ENCODE measurements at places on chromosomes 12 and 14.

- DNase-seq, result no peak
Observed at GRCh38 chr14:61559641-61560201, 135.6 kb upstream of the HIF1A start.

DNA sequence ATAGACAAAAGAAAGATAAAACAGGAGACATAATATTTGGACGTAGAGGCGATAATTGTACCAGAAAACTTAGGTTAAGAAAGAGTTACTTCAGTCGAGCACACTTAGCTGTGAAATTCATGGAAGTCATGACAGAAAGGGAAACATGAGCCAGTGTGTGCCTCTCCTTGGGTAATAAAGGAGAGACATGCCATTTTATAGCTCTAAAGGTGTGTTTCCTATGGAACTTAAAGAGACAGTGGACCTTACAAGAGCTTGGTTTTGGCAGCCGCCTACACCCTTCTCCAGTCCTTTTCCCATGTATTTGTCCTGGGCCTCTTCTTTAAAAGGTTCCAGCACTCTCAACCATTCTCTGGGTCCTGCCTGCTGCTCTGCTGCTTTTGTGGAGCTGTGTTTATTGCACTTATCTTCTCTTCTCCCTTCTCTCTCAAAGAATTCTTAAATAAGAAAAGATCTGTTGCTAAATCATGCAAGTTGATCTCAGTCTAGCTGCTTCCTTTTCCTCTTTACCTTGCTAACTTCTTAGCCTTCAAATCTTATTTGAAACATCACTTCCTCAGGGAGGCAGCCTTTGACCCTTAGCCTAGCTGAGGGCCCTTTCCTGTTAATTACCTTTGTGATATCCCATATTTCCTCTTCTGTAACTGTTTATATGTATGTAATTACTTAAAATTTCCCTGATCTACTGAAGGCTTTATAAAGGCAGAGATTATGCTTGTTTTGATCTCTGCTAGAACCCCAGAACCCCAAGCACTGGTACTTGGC, 81.8 kb upstream of the EVL start:
- no peak for DNase-seq

DNA sequence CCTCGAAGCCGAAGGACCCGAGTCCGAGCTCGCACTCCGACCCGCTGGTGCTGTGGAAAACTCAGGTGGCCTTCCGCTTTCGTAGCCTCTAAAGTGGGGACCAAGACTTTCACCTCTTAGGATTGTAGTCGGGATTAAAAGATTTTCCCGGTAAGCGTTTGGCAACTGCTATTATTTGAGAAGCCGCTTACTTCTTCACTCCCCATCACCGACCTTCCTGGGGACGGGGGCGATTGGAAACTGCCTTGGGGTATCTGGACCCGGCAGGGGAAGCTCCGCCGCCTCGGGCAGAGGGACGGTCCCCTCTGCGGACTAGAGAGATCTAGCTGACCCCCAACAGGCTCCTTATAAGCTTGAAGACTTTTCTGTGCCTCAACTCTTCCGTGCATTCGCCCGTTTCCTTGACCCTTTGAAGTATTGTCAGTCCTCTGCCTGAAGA, 659 bp downstream of the TRAFD1 start:
- DNase-seq, result no peak

GRCh38 chr14:77882636-77883035, 82.7 kb downstream of the ADCK1 start:
- peak; percentile 42 for DNase-seq

DNA sequence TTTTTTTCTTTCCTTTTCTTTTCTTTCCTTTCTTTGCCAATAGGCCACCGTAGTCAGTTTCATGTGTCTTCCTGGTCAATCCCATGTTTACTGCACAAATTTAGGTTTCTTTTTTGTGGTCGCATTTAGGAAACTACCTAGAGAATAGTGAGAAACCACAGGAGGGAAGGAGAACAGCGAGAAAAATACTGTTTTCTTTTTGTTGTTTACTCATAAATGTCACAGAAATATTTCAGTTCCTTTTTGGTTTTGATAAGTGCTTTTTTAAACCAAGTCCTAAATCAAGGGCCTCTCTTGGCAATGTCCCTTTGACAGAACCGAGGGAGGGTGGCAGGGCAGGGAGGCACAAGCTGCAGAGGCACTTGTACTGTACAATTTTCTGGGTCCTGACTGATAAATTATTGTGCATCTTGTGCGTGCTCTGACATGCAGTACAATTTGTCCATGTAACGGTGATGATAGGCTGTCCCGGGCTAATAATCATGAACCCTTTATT, 326.1 kb downstream of the CACNA1C start:
- DNase-seq, result no peak

GRCh38 chr12:95582230-95583058, 31.2 kb upstream of the USP44 start:
- peak; percentile 52 for DNase-seq

- DNase-seq, result no peak
Observed at GRCh38 chr14:63478437-63478852, 64.7 kb downstream of the PPP2R5E start.

DNA sequence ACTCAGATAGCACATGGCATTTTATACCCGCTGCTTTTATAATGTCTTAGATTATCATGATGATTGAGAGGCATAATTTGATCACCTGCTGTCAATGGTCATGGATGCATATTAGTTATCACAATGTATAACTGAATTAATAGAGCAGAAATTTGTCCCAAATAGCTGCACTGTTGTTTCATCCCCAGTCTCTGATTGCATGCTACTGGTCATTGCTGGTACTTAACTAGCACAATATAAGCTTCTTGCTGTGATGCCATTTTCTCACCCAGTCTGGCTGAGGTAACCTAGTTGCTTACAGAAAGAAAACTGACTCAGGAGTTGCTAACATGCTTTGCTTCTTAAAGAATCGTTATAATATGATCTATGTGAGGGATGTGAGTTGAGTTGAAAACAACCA, 76.8 kb upstream of the PLEKHA5 start:
- no peak for DNase-seq

DNA sequence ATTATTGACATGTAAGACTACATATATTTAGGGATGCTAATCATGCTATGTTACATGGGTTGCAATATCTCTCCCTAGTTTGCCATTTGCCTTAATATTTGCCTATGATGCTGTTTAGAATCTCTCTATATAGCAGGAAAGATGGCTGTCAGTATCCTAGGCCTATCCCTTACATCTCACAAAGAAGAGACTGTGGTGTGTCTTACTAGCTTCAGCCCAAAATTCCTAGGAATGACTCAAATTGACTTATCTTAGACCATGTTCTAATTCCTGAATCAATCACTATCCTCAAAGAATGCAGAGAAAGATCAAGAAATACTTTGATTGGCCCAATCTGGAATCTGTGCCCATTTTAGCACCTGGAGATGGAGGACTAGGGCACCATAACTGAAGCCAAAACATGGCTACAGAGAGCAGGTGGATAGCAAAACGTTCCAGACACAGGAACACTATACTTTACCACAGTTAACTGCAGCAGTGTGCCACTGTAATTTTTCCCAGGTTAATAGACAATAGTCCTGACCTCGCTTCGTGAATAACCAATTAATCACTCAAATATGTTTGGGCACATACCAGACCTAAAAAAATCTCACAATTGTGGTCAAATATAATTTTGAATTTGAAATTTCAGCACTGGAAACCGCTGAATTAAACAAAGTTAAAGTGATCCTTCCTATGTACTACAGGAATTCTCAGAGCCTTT, 32.7 kb upstream of the GLIPR1 start:
- DNase-seq, result no peak

- DNase-seq, result no peak
Observed at GRCh38 chr12:100672075-100672592, 98.7 kb downstream of the GAS2L3 start.

GRCh38 chr12:4539167-4539870, 629 bp downstream of the RAD51AP1 start:
- DNase-seq, result no peak

- DNase-seq, result no peak
Observed at GRCh38 chr14:44910821-44911220, 50.9 kb downstream of the KLHL28 start.

GRCh38 chr14:96926001-96926400, 128.8 kb downstream of the VRK1 start:
- DNase-seq, result no peak

DNA sequence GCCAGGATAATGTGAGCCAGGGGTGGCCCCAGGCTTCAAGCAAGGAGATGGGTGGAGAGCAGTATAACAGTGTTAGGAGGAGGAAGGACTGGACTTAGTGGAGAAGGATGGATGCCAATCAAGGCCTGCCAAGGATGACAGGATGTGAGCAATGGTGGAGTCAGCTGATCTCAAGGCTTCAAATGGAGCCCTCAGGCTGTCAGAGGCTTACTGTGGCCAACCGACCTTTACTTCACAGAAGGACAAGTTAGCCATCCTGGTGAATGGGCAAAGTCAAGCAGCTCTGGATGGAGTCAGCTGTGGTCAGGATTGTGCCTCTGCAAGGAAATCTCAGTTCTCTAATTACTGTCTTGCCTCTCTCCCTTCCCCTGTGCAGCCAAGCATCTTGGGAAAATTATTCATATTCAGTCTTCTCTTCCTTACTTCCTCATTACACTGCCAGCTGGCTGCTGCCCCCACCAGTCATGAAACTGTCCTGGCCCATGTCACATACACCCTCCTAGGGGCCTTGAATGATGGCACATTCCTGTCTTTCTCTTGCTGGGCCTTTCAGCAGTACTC, 7.6 kb upstream of the STAT6 start:
- no peak for DNase-seq

GRCh38 chr14:94827711-94828447, 58.0 kb upstream of the GSC start:
- no peak for DNase-seq

- DNase-seq, result no peak
Observed at GRCh38 chr14:61690039-61690438, 5.3 kb upstream of the HIF1A start.

- DNase-seq, result peak; percentile 71
Observed at GRCh38 chr14:24310646-24311604, at the start of gene LTB4R. LTB4R (plus strand) TSS chr14:24311502; CDS start chr14:24315652, 4,150 bp downstream.

DNA sequence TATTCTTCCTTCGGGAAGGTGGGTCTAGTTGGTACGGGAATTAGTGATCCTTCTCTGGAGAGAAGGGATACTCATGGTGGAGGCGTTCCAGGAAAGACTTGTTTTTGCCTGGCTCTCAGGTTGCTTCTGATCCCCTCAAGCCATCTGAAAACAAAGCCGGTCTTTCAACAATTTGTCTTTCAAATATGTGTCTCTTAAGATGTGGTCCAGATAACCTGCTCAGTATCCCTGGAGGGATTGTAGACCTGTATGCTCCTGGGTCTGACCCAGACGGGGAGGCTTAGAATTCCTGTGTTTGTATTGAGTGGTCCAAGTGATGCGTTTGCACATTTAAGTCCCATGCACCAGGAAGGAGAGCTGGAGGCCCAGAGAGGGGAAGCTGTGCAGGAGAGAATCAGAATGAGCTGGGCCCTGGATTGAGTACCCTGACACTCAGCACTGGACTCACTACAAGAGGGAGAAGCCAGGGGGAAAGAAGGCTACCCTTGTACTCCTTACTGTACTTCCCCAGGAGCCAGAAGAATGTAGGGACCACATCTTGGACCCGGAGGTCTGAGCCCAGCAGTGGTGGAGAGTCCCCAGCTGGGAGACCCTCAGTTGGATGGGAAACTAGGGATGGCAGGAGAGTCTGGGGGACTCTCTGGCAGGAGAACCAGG, 40.4 kb downstream of the ERH start:
- DNase-seq, result no peak

- no peak for DNase-seq
Observed at GRCh38 chr12:132429946-132430643, 59.9 kb upstream of the FBRSL1 start.

DNA sequence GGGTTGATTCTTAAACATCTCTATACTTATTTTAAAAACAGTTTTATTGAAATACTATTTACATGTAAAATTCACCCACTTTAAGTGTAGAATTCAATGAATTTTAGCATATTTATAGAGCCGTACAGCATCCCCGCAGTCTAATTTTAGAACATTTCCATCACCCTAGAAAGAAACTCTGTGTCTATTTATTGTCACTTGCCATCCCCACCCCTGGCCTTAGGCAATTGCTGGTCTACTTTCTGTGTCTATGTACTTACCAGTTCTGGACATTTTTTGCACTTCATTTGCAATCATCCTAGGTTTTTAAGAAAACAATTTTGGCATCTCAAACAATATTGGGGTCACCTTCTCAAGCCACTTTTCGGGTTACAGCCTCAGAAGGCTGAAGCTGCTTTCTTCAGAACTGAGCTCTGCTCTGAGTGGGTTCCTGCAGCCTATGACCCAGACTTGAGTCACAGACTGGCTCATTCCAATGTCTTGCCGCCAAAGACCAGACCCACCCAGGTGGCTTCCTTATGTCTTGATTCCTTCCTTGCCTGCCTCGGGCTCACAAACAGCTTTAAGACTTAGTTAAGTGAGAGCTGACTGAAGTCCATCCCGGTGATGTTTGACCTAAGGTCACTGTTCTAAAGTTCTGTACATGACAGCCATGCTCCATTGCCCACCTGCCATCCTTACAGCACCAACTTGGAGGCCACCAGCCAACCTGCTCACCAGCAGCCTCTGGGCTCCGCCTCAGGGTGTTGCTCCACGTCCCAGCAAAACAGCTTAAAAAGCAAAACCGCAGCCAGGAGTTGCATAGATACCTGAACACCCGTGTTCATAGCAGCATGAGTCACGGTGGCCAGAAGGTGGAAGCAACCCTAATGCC, 131.5 kb downstream of the CHST11 start:
- DNase-seq, result peak; percentile 83

DNA sequence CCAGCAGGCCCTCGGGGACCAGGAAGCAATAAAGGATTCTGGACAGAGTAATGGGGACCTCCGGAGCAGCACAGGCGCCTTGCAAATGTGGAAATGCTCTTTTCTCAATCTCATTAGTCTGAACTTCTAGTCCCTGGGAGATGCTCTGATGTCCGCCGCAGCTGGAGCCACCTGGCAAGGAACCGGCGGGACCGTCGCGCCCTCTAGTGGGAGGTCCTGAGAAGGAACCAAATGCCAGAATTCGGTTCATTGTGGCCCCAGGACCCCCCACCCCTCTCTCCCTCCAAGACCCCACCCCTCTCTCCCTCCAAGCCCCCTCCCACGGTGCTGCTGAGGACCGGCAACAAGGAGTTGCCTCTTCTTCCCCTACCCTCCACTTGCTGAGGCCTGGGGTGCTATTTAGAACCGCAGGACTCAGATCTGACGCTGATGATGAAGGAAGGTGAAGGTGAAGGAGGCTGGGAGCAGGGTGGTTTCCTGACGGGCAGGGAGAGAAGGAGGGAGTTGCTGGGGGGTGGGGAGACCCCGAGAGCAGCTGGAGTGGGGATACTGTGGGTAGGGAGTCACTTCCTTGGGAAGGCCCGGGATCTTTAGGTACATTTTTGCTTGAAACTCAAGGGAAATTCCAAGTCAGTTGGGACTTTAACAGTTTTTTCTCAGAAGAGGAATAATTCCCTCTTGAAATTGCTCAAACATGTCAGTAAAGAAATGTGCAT, 42.5 kb downstream of the SMIM41 start:
- DNase-seq, result peak; percentile 40

Measured in AG10803 (cell line).